ENCODE measurements at places on chromosomes 5 and 9. TPM values are rescaled to one million over a fixed set of nuclear protein-coding genes. Genes with fewer than 3 reads are reported as not detected.

Gene CMYA5
- 0.49 TPM for polyA plus RNA-seq

Gene STK32A
- polyA plus RNA-seq, result 2.5 TPM

Gene IFNA21
- polyA plus RNA-seq, result not detected

Gene OTP
- not detected for polyA plus RNA-seq

Gene AQP3
- 20.2 TPM for polyA plus RNA-seq

Gene CTXN3
- polyA plus RNA-seq, result not detected

Gene TAS2R1
- polyA plus RNA-seq, result not detected

Gene SLC6A18
- not detected for polyA plus RNA-seq
